ENCODE measurements at places on chromosomes 3 and 15.

DNA sequence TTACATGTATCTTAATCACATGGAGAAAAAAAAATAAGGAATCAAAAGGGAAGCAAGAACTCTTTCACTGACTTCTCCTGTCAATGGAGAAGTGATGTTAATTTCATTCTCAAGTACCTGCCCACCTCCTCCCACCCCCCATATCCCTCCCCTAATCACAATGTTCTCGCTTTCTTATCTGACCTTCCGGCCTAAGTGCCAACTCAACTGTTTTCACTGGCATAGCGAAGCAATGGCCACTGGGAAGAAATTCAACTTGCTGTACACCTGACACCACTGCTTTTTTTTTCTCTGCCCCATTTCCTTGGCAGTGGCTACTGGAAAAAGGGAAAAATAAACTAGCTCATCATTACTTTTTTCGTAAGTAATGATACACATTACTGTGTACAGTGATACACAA is 3.8 kb downstream of the SGO1 start:
- no peak for DNase-seq

DNA sequence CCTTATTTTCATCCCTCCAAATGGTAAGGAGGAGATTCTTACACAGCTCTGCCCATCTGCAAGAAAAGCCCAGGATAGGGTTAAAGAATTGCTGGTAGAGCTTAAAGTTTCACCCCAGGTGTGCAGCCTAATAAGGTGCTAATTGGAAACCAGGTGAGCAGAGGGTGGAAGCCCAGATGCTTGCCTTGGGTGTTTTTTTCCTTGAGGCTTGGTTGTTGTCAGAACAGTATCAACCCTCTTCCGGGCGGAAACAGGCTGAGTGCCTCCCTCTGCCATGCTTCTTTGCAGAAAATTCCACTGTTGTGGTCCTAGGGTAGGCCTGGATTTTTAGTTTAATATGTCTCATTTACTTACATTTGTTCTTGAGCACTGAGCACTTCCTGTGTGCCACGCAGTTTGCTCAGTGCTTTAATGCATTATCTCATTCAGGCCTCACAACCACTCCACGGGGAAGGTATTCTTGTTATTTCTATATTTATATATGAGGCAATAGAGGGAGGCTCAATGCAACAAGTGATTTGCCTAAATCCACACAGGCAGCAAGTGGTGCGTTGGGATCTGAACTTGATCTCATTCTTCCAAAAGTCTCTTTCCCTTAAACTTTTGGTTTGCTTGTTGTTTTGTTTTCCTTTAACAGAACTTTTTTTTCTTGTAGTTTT is 115.0 kb upstream of the LRIG1 start:
- DNase-seq: no peak

GRCh38 chr3:66693461-66694031 is 192.7 kb upstream of the LRIG1 start:
- DNase-seq: no peak

GRCh38 chr15:83105440-83105839 is 2.0 kb upstream of the TM6SF1 start:
- no peak for DNase-seq

DNA sequence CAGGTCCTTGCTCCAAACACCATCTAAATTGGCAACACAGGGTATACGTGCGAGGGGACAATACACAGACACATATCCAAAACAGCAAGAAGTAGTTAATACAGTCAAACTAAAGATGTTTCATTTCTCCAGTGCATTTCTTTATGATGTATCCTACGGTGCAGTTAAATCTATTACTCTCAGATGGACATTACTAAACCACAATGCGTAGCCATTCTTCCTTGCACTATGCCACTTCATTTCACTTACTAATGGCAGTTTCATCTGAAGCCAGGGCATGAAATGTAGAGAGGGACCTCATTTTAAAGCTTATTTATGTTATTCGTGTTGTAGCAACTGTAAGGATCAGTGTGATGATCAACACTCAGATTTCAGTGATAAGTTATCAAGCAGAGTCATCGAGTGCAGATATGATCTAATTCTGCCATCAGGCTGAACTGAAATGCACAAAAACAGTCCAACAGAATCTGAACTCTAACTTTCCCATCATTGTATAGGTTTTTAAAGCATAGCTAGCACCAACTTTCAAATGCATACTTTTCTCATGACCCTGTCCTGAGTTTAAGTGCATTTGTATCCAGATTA is 14.5 kb downstream of the TNIK start:
- DNase-seq: no peak

- no peak for DNase-seq
Observed at GRCh38 chr3:44680921-44681455, 31.5 kb upstream of the ZNF502 start.

DNA sequence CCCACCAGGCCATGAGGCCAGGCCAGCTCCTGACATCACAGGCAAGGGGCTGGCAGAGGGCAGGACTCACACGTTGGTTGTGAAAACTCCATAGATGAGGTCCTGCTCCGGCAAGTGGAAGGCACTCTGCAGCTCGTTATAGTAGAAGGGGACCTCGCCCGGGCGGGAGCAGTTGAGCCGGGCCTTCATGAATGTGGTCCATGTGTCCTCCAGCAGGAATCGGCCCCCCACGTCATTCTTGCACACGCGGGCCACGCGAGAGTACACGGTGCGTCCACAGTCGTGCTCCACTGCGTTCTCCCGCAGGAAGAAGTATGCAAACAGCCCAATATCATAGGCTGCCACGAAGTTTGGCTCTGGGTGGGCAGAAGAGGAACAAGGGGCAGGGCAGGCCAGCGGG is 101.2 kb downstream of the SEMA5B start:
- no peak for DNase-seq

GRCh38 chr3:58144478-58145325 is 66.1 kb downstream of the DNASE1L3 start:
- no peak for DNase-seq

- no peak for DNase-seq
Observed at GRCh38 chr15:91609231-91609630, 244.3 kb upstream of the SLCO3A1 start.

- no peak for DNase-seq
Observed at GRCh38 chr3:7410782-7411181, 549.9 kb downstream of the GRM7 start.

- no peak for DNase-seq
Observed at GRCh38 chr3:16090024-16090423, 84.5 kb upstream of the GALNT15 start.

DNA sequence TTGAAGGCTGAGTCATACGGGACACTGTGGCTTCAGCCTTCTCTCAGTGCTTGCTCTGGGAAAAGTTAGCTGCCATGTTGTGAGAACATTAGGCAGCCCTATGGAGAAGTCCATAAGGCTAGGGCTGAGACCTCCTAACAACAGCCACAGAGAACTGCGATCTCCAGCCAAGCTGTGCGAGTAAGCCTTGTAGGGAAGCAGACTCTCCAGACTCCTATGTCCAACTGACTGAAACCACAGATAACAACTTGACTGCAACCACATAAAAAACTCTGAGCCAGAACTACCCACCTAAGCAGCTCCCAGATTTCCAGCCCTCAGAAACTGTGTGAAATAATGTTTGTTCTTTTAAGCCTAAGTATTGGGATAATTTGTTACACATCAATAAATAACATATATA is 40.7 kb downstream of the DENND6A start:
- DNase-seq: no peak

- no peak for DNase-seq
Observed at GRCh38 chr3:65720989-65721737, 317.6 kb downstream of the MAGI1 start.

GRCh38 chr3:49665822-49666519 is 8.2 kb upstream of the APEH start:
- no peak for DNase-seq

DNA sequence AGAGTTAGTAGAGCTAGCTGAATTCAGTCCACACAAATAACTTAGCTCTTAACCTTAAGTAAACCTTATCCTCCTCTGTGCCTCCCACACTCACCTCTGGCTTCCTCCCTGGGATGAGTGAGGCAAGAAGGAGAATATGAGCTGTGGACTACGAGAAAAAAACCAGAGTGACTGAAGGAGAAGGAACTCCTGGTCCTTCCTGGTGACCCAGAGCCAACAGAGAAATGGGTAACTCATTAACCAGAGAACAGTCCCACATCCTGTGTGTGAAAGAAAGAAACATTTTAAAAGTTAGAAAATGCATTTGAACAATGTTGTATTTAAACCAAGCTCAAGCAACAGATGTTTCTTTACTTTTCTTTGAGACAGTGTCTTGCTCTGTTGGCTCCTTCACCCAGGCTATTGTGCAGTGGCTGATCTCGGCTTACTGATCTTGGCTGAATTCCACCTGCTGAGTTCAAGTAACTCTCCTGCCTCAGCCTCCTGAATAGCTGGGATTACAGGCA is 27.5 kb upstream of the FAM81A start:
- DNase-seq: no peak

GRCh38 chr3:127445581-127446343 is 144.8 kb downstream of the TPRA1 start:
- no peak for DNase-seq

DNA sequence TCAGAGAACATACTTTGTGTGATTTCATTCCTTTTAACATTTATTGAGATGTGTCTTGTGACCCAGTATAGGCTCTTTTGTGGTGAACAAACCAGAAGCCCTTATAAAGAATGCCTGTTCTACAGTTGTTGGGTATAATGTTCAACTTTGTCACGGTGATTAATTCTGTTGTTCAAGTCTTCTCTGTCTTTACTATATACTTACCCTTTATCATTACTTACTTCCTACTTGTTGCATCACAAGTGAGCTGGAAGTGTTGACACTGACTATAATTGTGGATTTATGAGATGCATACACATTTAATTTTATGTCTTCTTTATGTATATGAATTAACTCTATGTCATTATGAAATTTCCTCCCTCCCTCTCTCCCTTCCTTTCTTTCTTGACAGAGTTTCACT is 59.7 kb upstream of the TBL1XR1 start:
- DNase-seq: no peak

DNA sequence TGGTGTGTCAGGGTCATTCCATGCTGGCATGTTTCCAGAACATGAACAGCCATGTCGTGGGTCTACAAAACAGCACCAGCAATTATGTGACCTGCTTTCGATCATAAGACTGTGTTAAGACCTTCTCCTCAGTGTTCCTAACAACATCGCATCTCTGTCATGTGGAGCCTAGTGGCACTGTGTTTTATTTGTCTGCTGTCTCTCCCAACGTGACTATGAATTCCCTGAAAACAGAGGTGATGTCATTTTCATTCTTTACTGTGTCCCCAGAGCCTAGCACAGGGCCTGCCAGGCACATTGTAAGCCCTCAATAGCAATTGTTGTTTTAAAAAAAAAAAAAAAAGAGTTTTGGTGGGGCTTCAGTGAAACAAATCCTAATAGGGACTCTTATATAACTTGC is 94.2 kb upstream of the IL12A start:
- no peak for DNase-seq

DNA sequence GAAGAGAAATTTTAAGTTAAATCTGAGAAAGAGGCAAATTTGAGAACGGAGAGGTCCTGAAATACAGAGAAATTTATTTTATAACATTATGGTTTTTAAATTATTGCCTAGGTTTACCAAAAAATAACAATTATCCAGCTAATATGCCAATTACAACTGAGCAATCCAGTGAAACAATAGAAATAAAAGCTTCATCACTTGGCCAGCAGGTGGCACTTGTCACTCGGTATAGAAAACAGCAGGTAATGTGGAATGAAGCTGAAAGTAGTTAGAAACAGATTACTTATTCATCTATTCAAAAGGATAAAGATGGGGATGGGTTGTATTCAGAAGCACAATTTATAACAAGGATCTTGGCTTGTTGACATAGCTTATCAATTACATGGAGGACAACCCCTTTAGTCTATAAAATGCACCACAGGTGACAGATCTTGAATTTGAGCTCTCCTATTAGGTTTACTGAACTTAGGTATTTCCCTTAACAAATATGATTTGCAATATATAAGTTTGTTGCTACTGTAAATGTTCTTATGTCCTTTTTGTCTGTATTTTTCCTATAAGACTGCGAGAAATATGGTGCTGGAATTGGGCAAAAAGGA is 70.1 kb upstream of the GUCA1C start:
- peak; percentile 7 for DNase-seq

DNA sequence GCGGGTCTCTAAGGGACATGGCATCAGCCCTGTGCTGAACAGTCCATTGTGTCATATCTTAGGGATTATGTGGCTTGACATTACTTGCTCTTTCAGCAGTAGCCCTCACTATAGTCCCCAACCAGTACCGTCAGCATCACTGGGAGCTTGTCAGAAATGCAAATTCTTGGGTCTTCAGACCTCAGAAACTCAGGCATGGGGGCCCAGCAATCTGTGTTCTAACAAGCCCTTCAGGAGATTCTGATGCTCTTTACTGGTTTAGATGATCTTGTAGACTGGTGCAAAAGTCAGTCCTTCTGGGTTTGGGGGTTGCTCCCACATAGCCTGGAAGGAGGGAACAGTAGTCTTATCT is 39.0 kb upstream of the TRAK1 start:
- DNase-seq: no peak

- DNase-seq: peak; percentile 18
Observed at GRCh38 chr15:68650901-68651709, 72.3 kb downstream of the CORO2B start.

GRCh38 chr3:54631516-54632325 is 296.1 kb downstream of the LRTM1 start:
- no peak for DNase-seq

- DNase-seq: no peak
Observed at GRCh38 chr3:152254041-152254440, 14.7 kb upstream of the MBNL1 start.

GRCh38 chr3:71724584-71725270 is 475 bp downstream of the EIF4E3 start:
- no peak for DNase-seq

GRCh38 chr3:189664311-189664710 is 33.1 kb downstream of the TP63 start:
- no peak for DNase-seq

DNA sequence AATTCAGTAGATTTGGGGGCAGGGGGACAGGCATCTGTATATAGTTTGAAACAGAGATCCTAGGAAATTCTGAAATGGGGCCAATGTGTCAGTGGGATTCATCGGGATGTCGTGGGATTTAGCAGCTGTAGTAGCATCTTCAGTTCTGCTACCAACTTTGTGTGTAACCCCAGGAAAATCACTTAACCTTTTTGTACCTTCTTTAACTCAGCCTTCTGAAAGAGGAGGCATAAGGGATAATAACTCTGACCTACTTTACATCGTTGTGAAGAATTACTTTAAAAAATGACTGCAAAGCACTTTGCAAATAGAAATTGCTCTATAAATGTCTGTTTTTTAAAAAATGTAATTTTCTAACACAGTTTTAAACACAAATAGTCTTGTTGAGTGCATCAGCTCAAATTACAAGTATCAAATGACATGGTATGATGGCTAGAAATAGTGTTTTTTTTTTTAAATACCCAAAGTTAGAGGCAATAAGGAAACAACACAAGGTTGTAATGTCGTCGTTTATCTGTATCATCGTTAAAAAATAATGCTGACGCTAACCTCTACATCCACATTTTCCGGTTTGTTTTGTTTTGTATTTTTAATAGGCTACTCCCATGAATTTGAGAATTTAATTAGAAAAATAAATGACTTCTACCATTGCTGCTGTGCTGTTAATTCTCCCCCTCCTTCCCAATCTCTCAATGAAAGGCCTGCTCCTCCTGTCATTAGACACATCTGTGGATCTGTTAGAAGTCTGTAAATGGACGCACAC is 338.5 kb downstream of the PTPRG start:
- no peak for DNase-seq

- no peak for DNase-seq
Observed at GRCh38 chr15:27183201-27183600, 212.2 kb downstream of the GABRG3 start.
